ENCODE measurements at places on chromosomes 6 and 20. TPM values are rescaled to one million over a fixed set of nuclear protein-coding genes. Genes with fewer than 3 reads are reported as not detected.

The CASS4 gene
- not detected for total RNA-seq

DNA sequence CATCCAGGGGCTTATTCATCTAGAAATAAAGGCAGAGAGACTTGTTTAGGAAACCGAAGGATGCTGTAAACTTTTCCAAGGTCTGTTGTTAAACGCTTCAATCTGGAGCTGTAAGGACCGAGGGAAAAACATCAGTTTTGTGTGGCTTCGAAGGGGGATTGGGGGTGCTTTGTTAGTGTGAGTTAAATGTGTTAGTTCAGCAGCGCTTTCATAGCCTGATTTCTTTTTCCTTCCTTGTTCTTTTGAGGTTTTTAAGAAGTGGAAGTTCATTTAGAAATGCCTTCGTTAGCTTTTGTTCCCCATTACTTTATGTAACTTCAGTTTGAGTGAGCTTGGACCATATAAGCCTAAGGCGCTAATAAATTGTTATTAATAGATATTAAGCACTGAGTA is 1.5 kb downstream of the ANKS1A start:
- DNase-seq = no peak

DNA sequence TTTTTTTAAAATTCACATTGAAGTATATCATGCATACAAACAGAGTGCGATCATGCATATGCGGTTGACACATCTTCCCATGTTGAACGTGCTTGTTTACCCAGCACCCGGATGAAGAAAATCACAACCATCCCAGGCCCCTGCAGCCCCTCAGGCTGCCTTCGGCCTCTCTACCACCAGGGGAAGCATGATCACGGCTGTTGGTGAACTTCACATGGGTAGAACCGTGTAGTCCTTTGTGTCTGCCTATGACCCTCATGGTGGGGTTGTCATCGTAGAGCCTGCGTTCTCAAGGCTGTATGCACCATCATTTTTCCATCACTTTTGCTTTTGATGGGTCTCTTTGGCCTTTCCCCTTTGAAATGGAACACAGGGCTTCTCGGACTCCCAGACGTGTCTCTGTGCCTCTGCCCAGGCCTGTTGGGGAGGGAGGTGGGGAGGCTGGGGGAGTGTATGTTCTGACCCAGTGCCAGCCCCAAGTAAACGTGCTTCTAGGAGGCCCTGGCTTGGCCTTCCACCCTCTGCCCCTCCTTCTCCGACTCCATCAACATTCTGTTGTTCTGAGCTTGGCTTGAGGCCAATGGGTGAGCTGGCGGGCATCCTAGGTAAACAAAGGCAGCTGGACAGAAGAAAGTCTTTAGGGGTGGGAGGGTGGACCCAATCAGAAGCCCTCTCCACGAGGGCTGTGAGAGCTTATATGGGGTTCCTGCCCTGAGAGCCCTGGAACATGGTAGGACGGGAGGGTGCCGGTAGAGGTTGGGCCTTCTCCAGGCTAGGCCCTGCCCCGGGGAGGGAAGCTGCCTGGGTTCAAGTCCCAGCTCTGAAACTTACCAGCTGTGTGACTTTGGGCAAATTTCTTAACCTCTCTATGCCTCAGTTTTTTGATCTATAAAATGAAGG is 39.7 kb downstream of the TGM2 start:
- DNase-seq = no peak

The EPPIN gene
- not detected for total RNA-seq

DNA sequence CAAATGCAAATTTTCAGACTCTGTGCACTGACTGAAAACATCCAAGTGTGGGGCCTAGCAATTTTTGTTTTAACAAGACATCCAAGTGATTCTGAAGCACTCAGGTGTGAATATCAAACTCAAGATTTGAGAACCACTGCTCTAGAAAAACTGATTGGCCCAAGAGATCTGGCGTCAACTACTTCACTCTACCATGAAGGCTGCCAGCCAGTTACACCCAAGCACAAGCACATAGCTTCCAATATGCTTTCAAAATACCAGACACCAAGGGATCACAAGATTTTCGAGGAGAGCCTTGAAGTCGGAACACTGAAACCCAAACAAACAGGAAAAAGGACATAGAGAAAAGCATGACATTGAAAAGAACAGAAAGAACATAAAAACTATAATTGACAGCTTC is 140.2 kb downstream of the PTCHD4 start:
- no peak for DNase-seq

GRCh38 chr6:3711776-3712175 is 39.7 kb downstream of the PXDC1 start:
- DNase-seq = no peak

- no peak for DNase-seq
Observed at GRCh38 chr20:3071610-3072529, at the start of gene OXT. Gene OXT, plus strand, starts transcription at chr20:3071620. Its CDS starts 36 bp downstream, at chr20:3071656.

DNA sequence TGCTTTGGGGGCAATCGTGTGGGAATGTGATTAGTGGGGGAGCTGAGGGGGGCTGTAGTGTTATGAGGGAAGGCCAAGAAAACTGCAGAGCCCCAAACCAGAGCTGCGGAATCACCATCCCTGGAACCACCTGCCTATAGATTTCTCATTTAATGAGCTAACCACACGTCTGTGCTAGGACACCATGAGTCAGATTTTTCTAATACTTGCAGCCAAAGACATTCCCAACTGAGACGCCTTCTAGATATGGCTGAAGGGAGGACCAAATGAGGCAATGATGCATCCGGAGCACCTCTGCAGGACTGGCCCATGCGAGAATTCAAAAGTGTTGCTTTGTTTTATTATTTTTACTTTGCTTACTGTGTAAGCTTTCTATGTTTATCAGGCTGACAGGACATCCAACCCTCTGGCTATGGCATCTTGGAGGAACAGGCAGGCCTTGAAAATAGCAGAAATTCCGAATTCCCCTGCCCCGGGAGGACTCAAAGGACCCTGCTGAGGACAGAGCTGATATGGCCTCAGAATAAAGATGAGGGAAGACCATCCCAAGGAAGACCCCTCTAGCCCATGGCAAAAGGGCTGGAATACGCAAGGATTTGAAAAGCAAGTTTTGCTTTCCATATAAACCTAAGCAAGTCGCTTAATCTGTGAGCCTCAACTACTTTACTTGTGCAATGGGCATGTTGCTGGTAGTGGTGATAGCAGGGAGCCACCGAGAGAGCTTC is 3.1 kb upstream of the PTGIS start:
- no peak for DNase-seq

The C6orf132 gene
- total RNA-seq = 2.1 TPM

DNA sequence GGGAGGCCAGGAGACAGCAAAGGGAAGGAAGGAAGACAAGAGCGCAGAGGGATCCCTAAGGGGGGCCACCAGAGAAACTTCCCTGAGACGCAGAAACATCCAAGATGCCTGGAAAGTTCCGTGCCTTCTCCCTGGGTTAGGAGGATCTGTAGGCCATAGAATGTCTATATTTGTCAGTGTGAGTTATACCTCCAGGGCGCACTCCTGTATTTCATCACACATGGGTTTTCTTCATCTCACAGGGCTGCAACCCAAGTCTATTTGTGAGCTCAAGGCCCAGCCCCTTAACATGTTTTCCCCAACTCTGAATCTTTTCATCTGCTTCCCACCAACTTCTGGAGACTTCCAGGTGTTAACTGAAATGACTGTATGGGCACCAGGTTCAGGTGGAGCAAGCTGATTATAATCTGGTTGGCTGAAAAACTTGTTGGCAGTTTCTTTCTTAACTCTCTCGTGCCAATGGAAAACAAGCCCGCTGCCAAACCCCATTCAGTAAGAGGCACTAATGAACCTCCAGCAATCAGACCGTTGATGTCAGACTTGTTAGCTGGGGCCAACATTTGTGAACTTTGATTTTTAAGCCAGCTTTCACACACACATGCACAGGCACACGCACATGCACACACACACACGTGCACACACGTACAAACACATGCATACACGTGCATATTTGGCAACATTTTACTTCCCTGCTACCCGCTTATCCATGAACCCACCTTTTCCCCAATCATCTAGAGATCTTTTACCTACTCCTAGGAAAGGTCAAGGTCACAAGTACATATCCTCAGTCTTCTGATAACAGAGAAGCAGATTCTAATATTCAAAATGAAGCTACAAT is 247.5 kb upstream of the GMDS start:
- no peak for DNase-seq

DNA sequence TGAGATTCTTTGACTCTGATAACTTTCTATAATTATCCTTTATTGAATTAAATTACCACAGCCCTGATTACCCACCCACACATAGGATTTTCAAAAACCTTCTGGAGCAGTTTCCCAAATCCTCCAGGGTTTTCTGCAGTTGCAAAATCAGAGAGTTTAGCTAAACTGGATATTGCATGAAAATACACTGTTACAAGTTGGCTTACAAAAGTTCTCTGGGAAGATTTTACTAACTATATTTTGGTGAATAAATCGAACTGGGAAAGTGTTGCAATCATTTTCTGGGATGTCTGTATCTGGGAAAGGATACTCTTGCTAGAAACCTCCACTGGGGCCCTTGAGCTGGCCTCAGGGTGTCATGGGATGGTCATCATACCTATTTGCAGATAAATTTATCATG is 97.6 kb upstream of the STMND1 start:
- no peak for DNase-seq

DNA sequence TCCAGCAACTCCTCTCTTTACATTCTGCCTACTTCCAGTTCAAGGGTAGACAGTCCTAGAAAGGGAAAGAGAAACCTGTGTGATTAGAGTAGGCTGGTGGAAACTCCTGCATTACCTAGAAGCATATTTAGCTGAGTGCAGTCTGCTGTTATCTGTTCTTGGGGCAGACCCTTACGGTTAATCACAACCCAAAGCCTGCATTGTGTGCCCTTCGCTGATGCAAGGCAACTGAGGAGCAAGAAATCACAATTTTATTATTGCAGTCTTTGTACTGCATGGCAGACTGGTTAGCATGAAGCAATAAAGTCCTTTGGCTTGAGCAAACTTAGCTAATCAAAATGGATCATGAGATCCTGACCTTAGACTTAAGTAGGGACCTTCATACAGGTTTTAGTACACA is 1.5 kb upstream of the GOPC start:
- no peak for DNase-seq

GRCh38 chr20:21981597-21982344 is 276.3 kb downstream of the PAX1 start:
- no peak for DNase-seq

The ADISSP gene
- 27.7 TPM for total RNA-seq

- no peak for DNase-seq
Observed at GRCh38 chr6:123203928-123204327, 207.9 kb downstream of the CLVS2 start.

DNA sequence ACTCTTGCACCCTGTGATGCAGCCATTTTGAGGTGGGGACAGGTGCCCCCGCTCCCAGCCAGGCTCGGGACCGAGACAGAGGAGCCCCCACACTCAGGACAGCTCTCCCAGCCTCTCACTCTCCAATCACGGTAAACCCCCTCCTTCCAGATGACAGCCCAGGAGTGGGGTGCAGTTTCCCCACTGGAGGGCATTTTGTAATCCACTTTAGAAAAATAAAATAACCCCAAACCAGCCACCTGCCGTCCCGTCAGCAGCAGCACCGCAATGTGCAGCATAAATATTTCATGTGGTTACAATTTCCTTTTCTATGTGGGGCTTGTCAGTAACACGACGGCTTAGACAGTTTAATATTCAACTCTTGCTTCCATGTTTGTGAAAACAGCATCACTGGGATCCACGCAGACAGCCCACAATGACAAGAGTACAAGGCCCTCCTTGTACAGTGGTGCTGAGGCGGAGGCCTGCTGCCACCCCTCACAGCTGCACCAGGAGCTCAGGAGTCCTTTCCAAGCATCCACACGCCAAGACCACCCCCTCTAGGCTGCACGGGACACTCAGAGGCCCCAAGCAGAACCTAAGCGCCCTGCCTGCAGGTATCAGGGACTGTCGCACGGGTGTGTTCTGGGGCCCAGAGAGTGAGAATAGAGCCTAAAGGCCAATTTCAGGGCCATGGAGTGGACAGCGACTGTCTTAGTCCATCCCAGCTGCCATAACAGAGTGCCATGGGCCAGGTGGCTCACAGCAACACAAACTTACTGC is 116.7 kb downstream of the JPH2 start:
- DNase-seq = no peak

GRCh38 chr6:157143171-157143889 is 180.0 kb downstream of the TMEM242 start:
- DNase-seq = no peak

The MAP3K4 gene
- 15.0 TPM for total RNA-seq

- no peak for DNase-seq
Observed at GRCh38 chr6:135006386-135006914, 48.2 kb downstream of the HBS1L start.

DNA sequence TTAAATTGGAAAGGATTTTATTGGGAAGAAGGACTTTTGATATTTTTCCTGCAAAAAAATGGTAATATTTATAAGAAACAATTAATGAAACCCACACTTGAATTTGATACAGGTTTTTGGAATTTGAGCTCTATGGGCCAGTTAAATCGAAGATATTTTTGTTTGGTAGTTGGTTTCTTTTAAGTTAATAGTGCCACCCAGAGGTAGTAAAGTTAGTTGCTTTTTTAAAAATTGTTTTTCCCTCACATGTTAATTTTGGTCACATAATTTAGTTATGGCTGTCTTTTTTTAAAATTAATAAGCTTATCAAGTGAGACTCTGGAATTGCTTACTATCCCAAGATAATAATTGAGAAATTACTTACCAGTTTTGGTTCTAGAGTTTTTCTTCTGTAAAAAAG is 7.1 kb downstream of the PRIM2 start:
- DNase-seq = no peak

GRCh38 chr6:131116755-131117360 is 18.4 kb upstream of the AKAP7 start:
- DNase-seq = peak; percentile 50

The TFAP2D gene
- total RNA-seq = not detected

The STMND1 gene
- total RNA-seq = not detected

DNA sequence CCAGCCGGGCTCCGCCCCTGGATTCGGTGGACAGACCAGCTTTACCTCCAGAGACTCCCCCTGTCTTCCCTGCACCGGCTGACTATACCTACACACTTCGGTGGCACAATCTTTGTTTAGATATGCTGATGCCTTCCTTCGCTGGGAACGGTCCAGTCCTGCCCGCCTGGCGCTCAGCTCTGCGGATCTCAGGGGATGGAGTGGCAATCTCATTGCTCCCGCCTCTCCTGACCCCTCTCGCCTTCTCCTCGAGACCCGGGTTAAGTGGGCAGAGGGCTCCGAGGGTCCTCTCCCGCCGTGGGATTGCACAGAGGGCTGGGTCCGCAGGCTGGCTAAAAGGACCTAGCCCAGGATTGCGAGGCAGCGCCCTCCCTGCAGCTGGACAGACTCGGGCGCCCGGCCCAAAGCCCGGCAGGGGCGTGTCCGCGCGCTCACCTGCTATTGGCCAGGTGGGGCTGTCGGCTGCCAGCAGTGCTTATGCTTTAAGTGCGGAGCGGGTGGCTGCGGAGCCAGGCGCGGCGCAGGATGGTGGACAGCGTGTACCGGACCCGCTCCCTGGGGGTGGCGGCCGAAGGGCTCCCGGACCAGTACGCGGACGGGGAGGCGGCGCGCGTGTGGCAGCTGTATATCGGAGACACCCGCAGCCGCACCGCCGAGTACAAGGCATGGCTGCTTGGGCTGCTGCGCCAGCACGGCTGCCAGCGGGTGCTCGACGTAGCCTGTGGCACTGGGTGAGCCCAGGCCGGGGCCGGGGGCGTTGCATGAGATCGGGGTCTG is at the start of gene GNMT:
GNMT (plus strand) TSS at position 512 of the 777 bp plus-strand sequence; CDS start at position 526, 14 bp downstream.
- DNase-seq = no peak

The TINAG gene
- 4.8 TPM for total RNA-seq

The RBM38 gene
- 45.1 TPM for total RNA-seq
